Activated T-cell treated with anti-CD3 and anti-CD28 coated beads, Interleukin-2, amount 50 U/mL, for 4 hours (primary cell): ENCODE measurements at places on chromosomes 13 and 19. TPM values are rescaled to one million over a fixed set of nuclear protein-coding genes. Genes with fewer than 3 reads are reported as not detected.

The PROSER3 gene
- 27.3 TPM for total RNA-seq

The FAM216B gene
- total RNA-seq, result not detected

The TUBA3C gene
- total RNA-seq, result not detected

The SCN1B gene
- total RNA-seq, result 1.1 TPM

The DLL3 gene
- total RNA-seq, result 1.7 TPM

GRCh38 chr13:111312944-111313590 lies 7.4 kb upstream of the TEX29 start:
- DNase-seq, result no peak

DNA sequence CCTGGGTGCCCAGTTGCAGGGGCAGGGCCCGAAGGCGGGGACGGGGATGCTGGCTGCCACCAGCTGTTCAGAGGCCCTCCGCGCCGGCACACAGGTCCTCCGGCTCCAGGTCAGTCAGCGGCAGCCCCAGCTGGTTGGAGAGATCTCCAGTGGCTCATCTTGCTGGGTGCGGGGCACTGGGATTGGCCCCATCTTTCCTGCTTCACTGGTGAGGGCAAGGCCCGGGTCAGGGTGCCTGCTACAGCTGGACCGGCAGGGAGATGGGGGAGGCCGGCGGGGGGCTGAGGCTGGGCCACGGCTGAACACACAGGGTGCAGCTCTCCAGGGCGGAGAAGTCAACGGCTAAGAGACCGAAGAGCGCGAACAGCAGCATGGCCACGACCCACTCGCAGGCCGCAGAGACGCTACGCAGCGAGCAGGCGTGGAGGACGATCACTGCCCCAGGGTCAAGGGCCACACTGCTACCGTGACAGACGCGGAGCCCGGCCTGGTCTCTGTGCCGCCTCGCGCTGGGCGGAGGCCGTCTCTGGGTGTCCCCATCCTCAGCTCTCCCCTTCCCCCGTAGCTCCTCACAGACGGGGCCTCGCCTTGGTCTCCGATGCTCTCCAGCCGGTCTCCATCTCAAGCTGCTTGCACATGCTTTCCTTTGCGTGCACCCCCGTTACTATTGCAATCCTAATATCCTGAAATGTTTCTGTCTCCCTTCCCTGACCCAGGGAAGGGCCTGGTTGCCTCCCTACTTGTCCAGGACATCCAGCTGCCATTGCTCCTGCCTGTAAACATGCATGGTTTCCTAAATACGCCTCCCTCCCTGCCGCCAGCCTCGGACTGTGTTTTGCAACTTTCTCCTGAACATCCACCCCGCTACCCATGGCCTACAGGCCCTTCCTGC lies 12.3 kb downstream of the TMEM150B start:
- no peak for DNase-seq

- no peak for DNase-seq
Measured at GRCh38 chr13:101942038-101942437, 459.8 kb downstream of the FGF14 start.

GRCh38 chr13:41650706-41651105 lies 193.4 kb downstream of the RGCC start:
- no peak for DNase-seq

- no peak for DNase-seq
Measured at GRCh38 chr13:80055847-80056246, 285.1 kb downstream of the SPRY2 start.

GRCh38 chr13:39370554-39370953 lies 232.4 kb downstream of the LHFPL6 start:
- DNase-seq, result no peak

GRCh38 chr19:30029721-30030510 lies 87.9 kb downstream of the URI1 start:
- DNase-seq, result no peak

DNA sequence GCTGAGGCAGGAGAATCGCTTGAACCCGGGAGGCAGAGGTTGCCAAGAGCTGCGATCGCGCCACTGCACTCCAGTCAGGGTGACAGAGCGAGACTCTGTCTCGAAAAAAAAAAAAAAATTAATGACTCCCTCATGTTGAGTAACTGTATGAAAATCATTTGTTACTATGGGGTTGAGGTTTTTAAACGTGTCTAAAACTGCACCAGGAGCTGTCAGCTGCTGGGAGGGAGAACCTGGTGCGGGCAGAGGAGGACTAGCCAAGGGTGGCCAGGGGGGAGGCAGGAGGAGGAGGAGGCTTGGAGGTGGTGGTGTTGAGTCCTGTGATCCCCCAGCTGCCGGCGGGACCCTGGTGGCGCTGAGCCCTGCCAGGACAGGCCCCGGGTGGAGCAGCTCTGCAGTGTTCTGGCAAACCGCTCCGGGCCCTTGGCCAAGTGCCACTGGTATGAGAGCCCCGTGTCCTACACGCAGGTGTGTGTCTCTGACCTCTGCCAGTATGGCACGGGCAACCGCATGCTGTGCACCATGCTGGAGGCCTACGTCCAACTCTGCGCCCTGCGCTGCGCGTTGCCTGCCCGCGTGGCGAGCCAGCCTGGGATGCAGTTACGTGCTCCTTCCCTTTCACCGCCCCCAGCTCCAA lies 17.1 kb upstream of the FXYD3 start:
- DNase-seq, result no peak

GRCh38 chr19:4521170-4521887 lies 3.0 kb upstream of the PLIN4 start:
- no peak for DNase-seq

DNA sequence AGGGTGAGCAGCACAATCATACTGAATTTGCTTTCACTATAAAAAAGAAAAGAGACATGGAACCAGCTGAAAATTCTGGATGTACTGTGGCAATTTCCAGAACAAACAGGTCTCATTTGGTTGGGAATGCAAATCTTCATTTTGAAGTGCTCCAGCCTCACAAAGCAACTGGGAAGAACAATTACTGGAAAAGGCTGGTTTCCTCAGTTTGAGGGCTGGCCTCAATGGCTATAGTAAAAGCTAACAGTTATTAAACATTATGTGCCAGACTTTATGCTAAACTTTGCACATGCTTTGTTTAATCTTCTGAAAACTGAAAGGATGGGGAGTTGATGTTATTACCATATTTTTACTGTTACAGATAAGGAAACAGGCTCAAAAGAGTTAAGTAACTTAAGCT lies 3.0 kb downstream of the OBI1 start:
- no peak for DNase-seq

- DNase-seq, result no peak
Measured at GRCh38 chr19:2251106-2252054, 2.3 kb downstream of the AMH start.

GRCh38 chr13:89520468-89520867 lies 1827.0 kb upstream of the MIR17HG start:
- DNase-seq, result no peak

DNA sequence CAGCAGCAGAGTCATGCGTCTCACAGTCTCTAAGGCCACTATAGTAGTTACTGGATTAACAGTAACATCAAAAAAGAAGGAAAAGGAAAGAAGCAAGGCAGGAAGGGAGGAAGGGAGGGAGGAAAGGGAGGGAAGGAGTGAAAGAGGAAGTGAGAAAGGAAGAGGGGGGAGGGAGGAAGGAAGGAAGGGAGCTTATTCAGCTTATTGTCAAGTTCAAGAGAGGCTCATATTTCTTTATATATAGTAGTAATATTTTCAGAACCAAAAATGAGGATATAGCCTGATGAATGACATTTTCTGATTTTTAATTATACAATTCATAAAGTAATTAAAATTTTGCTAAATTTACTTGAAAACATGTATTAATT lies 17.7 kb upstream of the RUBCNL start:
- DNase-seq, result no peak

DNA sequence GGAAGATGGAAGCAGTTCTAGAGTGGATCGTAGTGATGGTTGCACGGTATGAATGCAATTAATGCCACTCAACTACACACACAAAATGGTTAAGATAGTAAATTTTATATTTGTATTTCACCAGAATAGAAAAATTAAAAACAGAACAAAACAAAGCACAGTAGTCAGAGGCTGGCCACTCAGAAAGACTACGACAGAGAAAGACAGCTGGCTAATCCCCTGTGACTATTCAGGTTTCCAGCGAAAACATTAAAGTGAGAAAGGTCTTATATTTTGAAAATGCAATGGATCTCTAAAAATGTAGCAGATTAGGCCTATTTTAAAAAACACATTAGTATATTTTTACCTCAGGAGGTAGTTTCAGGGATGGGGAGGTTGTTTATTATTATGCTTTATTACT lies 131.3 kb upstream of the POSTN start:
- no peak for DNase-seq

- DNase-seq, result no peak
Measured at GRCh38 chr13:35833608-35834275, 297.4 kb downstream of the DCLK1 start.

GRCh38 chr13:74761801-74762757 lies 627.9 kb upstream of the KLF12 start:
- no peak for DNase-seq
